RPMI7951 (cell line): ENCODE measurements at places on chromosomes 13 and 19. TPM values are rescaled to one million over a fixed set of nuclear protein-coding genes. Genes with fewer than 3 reads are reported as not detected.

TJP3 gene
- not detected in 2 replicates for total RNA-seq

FGF21 gene
- not detected in 2 replicates for total RNA-seq

PGLYRP2 gene
- total RNA-seq: not detected in 2 replicates

ZNF543 gene
- total RNA-seq: 5.9 and 6.6 TPM in 2 replicates

BST2 gene
- 46.1 and 65.6 TPM in 2 replicates for total RNA-seq

ZNF229 gene
- 3.8 and 6.1 TPM in 2 replicates for total RNA-seq

RGL3 gene
- 3.3 and 4.2 TPM in 2 replicates for total RNA-seq

FLT3LG gene
- 8.0 and 12.7 TPM in 2 replicates for total RNA-seq

FUT6 gene
- not detected in 2 replicates for total RNA-seq

APOC1 gene
- total RNA-seq: 1.3 and 1.8 TPM in 2 replicates

CPAMD8 gene
- total RNA-seq: 2.5 and 2.6 TPM in 2 replicates

ZNF8 gene
- total RNA-seq: 4.3 and 4.8 TPM in 2 replicates

CYP2A7 gene
- not detected in 2 replicates for total RNA-seq

C19orf38 gene
- total RNA-seq: 0.36 TPM in 1 of 2 replicates, not detected in the other

ZNF491 gene
- total RNA-seq: 1.9 and 2.5 TPM in 2 replicates

KIR3DL1 gene
- total RNA-seq: not detected in 2 replicates

PIK3R2 gene
- total RNA-seq: 11.3 and 11.7 TPM in 2 replicates

PODNL1 gene
- total RNA-seq: 3.2 and 4.2 TPM in 2 replicates

C19orf73 gene
- total RNA-seq: 4.4 and 5.3 TPM in 2 replicates
